Non-pigmented ciliary epithelial cell (primary cell): ENCODE measurements at places on chromosomes 6 and 20.

DNA sequence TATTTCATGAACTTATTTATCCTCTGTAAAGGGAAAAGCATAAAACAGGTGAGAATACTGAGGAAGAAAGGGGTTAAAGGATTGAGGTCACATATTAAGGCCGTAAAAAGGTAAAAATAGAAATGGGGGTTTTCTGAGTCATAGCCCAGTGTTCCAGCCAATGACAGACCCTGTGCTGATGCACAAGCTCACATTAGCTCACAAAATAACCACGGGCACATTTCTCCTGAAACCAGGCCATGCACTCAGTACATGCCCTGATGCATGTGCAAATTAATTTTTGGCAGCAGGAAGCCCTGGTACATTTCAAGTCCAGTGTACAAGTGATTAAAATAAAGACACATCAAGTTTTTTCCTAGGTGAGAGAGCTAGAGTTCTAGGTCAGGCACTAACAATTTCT is 194.4 kb downstream of the TMEM200A start:
- peak; percentile 11 for DNase-seq

- no peak for DNase-seq
Observed at GRCh38 chr6:19399406-19399805, 437.8 kb upstream of the ID4 start.

DNA sequence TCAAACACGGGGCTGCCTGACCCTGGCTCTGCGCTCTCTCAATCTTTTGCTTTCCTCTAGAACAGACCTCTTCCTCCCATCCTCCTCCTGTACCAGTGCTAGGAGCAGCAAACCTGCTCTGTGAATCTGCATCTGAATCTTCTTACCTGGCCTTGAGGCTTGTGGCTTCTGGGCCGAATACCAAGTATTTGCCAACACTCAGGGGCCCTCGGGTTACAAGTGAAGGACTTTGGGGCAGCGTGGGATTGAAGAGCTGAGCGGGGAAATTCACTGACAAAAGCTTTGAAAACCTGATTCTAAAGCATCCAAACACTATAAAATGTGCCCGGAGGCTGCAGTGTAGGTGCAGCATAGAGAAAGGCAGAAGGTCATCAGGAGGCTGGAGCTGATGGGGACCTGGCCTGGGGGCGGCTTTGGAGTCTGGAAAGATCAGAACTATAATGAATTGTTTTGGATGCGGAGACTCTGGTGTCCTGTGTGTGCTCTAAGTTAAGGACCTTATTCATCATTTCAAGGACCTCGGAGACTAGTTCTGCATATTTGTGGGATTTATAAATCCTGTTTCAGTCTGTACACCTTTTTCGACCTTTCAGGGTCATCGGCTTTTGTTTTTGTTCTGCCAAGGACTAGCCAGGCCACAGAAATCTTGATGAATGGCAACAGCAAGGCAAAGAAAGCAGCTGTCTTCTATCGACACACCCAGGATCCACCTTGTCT is 16.4 kb upstream of the IGF2R start:
- DNase-seq = no peak

- no peak for DNase-seq
Observed at GRCh38 chr6:39188571-39188970, 40.7 kb downstream of the KCNK5 start.

DNA sequence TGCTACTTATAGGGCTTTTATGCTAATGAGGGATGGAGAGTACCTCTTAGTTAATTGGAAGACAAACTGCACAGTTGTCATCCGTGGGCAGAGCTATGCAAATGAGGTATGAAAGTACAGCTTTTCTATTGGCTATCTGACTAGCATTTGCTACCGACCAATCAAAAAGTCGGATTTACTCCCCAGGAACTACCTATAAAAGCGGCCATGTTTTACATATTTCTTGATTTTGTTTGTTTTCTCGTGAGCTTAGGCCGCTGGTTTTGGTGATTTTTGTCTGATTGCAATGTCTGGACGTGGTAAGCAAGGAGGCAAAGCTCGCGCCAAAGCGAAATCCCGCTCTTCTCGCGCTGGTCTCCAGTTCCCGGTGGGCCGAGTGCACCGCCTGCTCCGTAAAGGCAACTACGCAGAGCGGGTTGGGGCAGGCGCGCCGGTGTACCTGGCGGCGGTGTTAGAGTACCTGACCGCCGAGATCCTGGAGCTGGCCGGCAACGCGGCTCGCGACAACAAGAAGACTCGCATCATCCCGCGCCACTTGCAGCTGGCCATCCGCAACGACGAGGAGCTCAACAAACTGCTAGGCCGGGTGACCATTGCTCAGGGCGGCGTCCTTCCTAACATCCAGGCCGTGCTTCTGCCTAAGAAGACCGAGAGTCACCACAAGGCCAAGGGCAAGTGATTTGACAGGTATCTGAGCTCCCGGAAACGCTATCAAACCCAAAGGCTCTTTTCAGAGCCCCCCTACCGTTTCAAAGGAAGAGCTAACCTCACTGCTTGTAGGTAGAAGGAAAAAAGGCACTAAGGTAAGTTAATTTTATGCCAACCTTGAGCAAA is 36.9 kb downstream of the HFE start:
- peak; percentile 99 for DNase-seq

GRCh38 chr6:142731611-142732010 is 213.4 kb downstream of the HIVEP2 start:
- DNase-seq = no peak

- DNase-seq = no peak
Observed at GRCh38 chr6:125966569-125966968, 10.0 kb downstream of the HINT3 start.

- DNase-seq = no peak
Observed at GRCh38 chr20:15630360-15630759, 942.9 kb downstream of the KIF16B start.

DNA sequence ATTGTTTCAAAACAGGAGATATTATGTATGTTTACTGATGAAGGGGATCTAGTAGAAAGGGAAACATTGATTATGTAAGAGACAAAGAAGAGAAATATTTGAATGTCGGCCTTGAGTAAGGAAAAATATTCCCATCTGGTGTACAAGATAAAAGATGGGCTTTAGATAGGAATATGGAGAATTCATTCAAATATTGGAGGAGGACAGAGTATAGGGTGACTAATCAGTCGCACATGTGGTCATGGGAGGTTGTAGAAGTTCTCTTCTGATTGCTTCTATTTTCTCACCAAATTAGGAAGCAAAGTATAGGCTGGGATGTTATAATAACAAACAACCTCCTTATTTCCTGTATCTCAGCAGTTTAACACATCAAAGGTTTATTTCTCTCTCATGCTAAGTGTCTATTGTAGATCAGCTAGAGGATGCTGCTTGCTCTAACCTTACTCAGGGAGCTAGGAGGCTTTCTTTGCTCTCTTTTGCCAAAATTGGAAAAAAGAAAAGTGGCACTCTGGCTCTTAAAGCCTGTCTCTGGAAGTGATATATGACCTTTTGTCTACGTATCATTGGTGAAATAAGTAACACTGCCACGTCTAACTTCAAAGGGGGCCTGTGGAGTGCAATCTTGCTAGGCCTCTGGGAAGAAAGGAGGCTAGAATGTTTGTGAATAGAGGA is 1.2 kb upstream of the HDDC2 start:
- no peak for DNase-seq

DNA sequence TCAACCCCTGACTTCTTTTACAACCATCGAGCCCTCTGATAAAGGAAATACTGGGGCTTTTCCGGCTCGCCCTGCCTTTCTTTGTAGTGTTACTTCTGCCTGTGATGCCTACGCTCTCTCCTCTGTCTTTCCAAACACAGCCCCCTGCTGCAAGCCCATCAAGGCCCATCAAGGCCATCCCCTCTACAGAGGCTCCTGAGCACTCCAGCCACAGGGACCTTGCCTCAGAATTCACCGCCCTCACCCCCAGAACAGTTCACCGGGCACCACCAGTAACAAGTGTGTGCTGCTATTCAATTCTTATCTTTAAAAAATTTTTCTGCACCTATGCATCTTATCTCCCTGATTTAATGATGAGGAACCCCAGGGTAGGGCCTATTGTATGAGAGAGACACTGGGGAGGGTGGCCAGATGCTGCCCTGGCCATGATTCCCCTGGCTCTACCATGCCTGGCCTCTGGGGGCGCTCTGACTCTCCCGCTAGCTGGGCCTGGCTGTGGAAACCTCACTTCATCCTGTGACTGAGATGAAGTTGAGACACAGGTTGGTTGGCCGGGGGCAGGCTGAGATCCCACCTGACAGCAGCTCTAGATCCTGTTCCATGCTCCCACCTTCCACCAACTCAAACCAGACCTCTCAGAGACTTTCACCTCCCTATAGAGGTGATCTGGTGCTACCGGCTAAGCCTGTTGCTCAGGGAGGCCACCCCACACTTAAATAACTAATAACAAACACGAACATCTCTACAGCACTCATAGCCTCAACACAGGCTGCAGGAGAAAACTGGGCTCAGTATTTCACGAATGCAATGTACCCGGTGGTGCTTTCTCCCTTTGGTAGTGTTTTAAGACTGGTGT is 19.2 kb upstream of the GLP1R start:
- no peak for DNase-seq

GRCh38 chr6:156790711-156791319 is 13.6 kb downstream of the ARID1B start:
- DNase-seq = no peak
